ENCODE measurements at places on chromosomes 12 and 14.

GRCh38 chr14:71497645-71498086 lies 434.6 kb upstream of the RGS6 start:
- DNase-seq = no peak

DNA sequence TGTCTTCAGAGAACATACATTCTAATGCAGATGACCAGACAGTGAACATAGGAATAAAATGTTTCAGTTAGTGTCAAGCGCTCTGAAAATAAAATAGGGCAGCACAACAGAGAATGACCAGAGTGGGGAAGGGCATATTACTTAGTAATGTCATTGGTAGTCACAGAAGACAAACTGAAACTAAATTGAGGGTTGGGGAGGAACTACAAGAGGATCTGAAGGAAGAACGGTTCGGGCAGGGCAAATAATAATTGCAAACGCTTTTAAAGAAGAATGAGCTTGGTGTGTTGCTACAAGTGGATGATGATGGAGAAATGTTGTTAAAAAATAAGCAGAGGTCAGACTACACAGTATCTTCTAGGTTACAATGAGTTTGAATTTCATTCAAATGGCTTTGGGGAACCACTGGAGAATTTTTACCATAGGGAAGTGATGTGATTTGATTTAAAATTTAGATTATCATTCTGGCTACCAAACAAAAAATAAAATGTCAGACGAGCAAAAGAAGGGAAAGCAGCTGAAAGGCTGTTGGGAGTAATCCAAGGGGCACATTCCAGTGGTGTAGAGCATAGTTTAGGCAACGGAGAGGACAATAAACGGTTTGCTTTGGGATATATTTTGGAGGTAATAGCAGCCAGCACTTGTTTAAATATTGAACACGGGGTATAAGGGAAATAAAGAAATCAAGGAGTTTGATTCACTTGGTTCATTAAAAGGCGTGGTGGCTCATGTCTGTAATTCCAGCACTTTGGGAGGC lies 56.3 kb upstream of the SLC6A13 start:
- DNase-seq = no peak

- DNase-seq = peak; percentile 54
These were observed 31.4 kb downstream of the MAP1LC3B2 start for GRCh38 chr12:116590561-116590960.

DNA sequence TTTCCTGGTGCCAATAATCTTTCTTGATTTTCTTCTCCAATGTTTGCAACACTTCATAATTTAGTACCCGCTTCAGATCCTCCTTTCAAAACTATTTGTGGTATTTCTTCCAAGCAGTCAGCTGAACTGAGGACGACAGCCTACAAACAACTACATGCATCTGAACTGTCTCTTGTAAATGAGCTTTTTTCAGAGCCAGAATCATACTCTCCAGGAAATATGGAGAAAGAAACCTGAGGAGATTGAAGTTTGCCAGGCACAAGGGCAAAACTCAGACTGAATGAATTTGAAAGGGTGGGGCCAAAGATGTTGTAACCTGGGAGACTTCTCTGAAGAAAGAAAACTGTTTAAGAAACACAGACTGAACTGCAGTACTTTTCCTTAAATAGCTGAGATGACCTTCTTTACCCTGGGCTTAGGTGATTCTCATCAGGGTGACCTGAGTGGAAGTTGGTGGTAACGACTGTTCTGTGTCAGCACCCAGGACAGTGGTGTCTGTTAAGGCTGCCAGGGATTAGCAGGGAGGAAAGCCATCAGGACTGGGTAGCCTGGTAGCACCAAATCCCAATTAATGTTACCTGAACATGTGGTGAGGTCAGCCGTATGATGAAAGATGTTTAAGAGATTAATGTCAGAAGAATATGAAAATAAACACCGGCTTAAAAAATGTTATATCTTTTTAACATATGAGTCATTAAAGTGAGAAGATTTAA lies 95.0 kb downstream of the TGFB3 start:
- DNase-seq = peak; percentile 30

DNA sequence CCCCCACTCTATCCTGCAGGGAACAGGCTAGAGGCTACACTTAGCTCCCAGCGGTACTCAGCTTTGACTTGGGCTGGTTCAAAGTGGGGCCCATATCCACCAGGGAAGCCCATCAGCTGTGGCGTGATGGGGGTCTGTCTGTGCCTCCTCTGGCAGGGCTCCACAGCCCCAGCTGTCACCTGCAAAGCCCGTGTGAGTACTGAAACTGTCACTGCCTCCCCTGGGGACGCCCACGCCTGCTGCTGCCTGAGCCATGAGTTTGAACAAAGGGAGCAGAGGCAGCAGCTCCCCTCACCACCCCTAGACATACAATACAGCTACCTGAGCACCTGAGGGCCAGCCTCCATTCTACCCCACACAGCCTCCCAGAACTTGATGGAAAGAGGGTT lies 5.0 kb downstream of the REM2 start:
- no peak for DNase-seq

GRCh38 chr12:46222636-46223035 lies 46.2 kb downstream of the SLC38A1 start:
- no peak for DNase-seq

Data from fibroblast of skin of back (primary cell).